Cardiac fibroblast (primary cell): ENCODE measurements at places on chromosomes 16 and 17.

DNA sequence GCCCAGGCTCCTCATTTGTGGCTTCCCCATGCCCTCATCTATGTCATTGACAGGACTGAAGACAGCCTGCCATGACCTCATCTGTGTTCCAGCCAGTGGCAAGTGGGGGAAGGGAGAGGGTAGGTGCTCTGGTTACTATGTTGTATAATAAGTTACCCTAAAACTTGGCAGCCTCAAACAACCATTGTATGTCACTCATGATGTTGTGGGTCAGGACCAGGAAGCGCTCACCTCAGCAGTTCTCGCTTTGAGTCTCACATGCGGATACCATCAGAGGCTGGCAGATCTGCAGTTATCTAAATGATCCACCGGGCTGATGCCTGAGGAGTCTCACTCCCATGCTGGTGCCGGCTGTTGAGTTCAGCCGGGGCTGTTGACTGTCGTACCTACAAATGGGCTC lies 89.0 kb upstream of the TMEM97 start:
- DNase-seq = no peak

DNA sequence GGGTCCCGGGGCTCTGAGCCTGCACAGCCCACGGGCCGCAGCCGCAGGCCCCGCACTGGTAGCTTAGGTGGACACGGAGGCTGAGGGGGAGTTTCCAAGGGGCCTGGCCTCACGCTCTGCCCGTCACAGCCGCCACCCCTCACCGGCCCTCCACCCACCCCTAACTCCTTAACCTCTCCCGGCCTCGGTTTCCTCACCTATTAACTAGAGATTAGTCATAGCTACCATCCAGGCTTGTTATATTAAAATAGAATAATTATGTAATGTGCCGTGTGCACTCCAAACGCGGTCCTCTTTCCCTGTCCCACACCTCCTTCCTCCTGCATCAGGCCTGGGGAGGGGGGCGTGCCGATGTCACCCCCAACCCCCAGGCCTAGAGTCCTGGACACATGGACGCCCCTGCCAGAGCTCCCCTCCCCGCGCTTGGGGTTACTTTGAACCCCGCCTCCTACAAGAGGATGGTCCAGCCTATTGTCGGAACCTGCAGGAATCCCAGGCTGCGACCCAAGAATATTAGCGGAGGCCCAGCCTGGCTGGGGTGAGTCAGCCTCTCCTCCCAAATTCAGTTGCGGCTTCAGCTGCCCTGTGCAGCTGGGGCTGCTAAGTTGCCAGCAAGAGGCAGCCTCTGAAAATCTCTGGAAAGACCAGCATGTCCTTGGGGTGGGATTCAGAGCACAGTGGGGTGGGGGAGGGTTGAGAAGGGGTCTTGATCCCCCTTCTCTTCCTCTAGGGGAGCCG lies 17.3 kb downstream of the SOCS3 start:
- peak; percentile 93 for DNase-seq

- DNase-seq = peak; percentile 45
Measured at GRCh38 chr17:41907633-41908539, 10.9 kb downstream of the ACLY start.

GRCh38 chr17:80949451-80950421 lies 41.9 kb upstream of the CHMP6 start:
- DNase-seq = no peak

DNA sequence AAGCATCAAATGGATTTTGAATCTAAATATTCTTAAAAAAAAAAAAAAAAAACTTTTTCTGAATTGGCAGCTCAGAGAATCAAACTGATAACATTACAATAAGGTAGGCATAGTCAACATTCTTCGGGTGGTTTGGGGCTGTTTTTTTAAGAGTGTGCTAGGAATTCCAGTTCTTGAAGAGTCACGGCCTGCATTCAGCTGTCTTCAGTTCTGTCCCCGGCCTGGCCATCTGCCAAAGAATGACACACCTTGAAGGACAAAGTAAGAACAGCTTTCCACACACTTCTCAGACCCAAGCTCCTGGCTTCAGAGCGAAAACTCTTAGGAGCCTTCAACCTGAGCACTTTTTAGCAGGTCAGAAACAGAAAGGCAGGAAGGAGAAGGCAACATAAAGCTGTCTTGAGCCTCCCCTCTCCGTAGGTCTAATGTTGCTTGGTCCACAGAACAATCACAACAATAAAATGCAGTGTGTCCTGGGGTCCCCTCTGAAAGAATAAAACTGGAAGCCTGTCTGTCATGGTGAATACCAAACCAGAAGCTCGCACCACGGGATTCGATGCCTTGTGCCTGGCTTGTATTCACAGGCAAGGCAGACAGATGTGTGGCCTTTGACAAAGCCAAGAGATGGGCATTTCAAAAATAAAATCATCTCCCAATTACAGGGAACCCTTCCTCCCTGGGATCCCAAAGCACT lies 524.4 kb upstream of the ZFHX3 start:
- no peak for DNase-seq

- no peak for DNase-seq
Measured at GRCh38 chr17:47252209-47252608, 1.4 kb upstream of the ITGB3 start.
